ENCODE measurements at places on chromosomes 16 and 17.

- peak; percentile 71 for DNase-seq
These were observed 210.6 kb downstream of the MAP2K4 start for GRCh38 chr17:12231355-12231682.

GRCh38 chr16:79618041-79618691 lies 17.6 kb upstream of the MAF start:
- no peak for DNase-seq

GRCh38 chr17:3724378-3725077 lies 825 bp downstream of the HASPIN start:
- DNase-seq = peak; percentile 72

DNA sequence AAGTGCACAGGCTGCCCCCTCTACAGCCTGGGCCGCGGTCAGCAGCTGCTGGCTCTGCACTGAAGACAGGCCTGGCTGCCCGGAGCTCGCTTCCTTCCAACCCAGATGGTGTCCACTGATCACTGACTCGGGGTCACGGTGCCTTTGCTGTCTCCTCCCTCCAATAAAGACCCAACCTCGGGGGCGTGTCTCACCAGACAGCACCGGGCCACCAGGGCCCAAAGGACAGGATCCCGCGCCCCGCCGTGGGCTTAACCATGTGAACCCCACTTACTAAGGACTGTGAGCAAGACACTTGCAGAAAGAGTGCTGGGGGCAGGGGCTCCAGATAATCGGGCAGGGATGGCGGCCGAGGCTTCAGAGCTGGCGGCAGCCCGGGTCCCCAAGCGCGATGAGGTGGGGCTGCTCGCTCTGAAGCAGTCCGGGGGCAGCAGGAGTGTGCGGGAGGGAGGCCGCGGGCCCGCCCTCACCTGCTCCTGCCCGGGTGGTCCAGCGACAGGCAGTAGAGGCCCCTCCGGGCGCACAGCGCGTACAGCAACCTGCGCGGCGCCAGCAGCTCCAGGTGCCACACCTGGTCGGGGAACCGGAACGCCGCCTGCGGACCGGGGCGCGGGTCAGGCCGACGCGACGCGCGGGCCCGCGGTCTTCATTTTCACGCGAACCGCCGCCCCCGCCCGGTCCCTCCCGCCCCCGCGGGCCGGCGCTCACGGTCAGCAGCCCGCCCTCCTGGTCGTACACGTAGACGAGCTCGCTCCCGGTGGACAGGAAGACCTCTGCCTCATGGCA lies 502 bp downstream of the FAAP100 start:
- DNase-seq = no peak

- no peak for DNase-seq
These were observed 9.9 kb downstream of the EME1 start for GRCh38 chr17:50382931-50383330.

- DNase-seq = no peak
These were observed 38.1 kb downstream of the SRL start for GRCh38 chr16:4203748-4204147.

- DNase-seq = peak; percentile 47
These were observed 10.0 kb downstream of the RGS11 start for GRCh38 chr16:265711-266110.

- no peak for DNase-seq
These were observed 536 bp downstream of the SLC38A10 start for GRCh38 chr17:81294512-81295030.

DNA sequence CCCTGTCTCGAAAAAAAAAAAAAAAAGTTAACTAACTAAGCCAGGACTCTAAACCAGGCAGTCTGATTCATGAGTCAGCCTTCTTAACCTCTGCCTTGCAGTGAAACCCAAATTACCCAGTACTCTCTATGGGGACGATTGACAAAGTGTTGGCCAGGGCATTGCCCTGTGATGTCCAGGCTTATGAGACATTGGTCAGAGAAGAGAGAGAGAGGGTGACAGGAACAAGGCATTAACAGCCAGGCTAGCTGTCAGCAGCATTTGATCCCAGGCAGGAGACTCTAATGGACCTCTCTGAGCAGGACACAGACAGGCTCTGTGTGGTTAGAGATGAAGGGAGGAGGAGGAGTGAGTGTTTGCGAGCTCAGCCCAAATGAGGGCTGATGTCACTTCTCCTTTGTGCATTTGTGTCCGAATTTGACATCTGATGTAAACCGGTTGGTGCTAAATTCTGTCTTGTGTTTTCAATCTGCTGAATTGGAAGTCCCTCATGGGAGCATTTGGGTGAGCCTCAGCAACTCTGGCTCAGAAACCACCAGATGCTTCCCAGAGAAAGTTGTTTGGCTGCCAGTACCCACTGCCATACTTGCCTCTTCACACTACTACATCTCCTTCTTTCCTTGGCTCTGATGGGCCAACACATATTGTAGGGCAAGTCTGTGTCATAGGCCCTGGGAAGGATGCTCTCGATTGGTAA lies 4.3 kb upstream of the MYL4 start:
- peak; percentile 97 for DNase-seq

- DNase-seq = no peak
These were observed 106.5 kb downstream of the CDH8 start for GRCh38 chr16:61929776-61930175.

- DNase-seq = no peak
These were observed 5.4 kb upstream of the DRC7 start for GRCh38 chr16:57688987-57689761.

- DNase-seq = no peak
These were observed 6.0 kb downstream of the NXPH3 start for GRCh38 chr17:49581648-49581998.

GRCh38 chr17:65553646-65554552 lies 7.5 kb downstream of the AXIN2 start:
- no peak for DNase-seq

GRCh38 chr16:10332241-10332640 lies 53.6 kb upstream of the ATF7IP2 start:
- peak; percentile 87 for DNase-seq

DNA sequence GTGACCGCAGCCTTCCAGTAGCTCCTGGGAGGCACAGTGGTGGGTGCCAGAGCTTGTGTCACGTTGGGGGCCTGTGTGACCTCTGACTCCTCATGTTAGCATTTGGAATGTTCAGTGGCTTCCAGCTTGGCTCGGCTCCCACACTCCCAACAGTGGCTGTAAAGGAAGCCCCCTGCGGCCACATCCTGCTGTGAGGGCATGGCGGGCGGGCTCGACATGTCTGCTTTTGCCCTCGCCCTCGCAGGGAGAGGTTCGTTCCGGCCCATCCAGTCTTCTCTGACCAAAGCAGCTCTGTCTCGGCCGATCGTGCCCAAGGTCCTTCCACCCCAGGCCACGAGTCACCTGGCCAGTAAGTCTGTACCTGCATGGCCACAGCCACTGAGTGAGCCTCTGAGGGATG lies 12.2 kb upstream of the JPT2 start:
- DNase-seq = no peak

DNA sequence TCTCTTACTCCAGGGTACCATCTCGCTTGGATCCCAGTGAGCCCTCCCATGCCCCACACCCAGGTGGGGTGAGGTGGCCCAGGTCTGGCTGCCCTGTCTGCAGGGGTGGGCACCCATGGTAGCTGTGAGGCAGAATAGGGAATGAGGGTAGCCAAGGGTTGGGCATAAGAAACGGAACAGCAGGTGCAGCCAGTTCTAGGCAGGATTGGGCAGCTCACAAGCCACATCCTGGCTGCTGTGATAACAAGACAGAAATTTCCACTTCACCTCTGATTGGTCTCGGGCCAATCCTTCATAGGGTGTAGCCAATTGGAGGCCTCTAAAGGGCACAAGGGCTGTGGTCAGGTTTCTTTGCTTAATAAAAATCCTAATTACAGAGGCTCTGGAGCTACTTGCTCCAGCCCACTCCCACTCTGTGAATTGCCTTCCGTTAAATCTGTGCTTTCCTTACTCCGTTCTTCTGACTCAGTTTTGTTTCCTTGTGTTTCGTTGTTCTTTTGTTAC lies 1.5 kb upstream of the ARHGDIG start:
- peak; percentile 70 for DNase-seq

DNA sequence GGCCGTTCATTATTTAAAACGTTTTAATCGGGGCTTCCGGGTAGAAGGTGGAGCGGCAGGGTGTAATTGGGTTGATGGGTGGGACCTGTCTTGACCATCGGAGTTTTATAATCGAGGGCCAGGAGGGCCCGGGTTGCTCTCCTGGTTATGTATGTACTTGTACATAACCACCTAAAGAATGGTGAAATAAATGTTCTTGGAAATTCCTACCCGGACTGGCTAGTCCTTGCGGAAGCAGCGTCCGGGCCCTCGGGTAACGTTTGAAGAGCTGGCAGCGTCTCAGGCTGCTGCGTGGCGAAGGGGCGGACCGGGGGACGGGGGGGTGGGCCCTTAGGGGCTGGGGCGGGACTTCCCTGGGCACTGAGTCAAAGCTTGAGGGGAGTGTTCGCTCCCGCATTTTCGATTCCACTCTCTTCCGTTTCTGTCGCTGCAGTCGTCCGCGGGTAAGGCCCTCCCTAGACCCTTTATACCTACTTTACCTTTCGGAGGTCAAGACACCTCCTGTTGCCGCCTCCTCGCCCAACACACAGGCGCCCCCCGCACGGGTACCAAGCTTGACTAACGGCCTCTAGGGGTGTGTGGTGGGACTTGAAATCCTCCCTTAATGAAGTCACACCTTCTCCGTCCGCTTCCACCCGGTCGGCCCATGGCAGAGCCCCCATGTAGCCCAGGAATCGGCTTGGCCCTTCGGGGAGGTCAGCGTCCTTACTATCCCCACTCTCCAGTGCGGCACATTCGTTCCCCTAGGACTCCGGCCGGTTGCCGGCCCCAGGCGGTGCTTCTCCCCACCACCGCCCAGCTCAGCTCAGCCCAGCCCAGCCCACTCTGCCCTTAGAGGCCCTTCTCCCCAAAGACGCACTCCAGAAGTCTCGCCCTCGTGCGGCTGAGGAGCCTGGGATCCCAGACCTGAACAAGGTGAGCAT lies at the start of gene TMEM106A:
Gene TMEM106A (plus strand): TSS at position 396 of the 923 bp plus-strand sequence. CDS start 1,167 bp downstream, outside the sequence.
- DNase-seq = peak; percentile 93

GRCh38 chr17:64051153-64051552 lies 30.7 kb upstream of the ICAM2 start:
- no peak for DNase-seq

DNA sequence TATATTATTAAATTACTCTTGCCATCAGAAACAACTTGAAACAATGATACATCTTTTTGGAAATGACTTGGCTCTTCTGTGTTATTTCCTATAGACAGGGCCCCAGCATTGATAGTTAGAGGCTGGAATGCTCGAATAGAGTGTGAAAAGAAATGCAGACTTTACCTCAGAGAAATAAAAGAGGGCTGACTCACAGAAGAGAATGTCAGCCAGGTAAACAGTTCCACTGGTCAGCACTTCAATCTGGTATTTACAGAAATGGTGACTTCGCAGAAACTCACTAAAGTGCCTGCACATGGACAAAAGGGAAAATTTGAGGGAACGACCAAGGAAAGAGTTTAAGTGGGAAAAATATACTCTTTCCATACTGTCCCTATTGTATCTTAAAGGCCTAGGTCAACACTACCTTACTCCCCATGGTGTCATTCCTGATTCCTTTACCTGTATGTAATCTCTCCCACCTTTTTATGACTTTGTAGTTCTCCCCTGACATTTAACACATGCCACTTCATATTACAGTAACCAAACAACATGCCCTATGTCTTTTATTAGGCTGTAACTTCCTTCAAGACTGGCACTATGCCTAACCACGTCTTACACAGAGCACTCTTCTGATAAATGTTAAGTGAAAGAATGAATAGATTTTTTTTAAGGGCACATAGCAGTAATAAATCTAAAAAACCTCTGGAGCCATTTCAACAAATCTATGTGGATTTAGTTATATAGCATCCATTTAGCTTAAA lies 36.7 kb downstream of the AKAP10 start:
- peak; percentile 69 for DNase-seq

All from islet precursor cell (in vitro differentiated cells).